Hypothalamus (tissue), 51 donors: ENCODE measurements at places on chromosomes 3 and 15.

- DNase-seq: no peak
Measured at GRCh38 chr3:72127844-72128243, 342.9 kb upstream of the PROK2 start.

GRCh38 chr3:172317481-172317880, 130.8 kb downstream of the GHSR start:
- DNase-seq: no peak

DNA sequence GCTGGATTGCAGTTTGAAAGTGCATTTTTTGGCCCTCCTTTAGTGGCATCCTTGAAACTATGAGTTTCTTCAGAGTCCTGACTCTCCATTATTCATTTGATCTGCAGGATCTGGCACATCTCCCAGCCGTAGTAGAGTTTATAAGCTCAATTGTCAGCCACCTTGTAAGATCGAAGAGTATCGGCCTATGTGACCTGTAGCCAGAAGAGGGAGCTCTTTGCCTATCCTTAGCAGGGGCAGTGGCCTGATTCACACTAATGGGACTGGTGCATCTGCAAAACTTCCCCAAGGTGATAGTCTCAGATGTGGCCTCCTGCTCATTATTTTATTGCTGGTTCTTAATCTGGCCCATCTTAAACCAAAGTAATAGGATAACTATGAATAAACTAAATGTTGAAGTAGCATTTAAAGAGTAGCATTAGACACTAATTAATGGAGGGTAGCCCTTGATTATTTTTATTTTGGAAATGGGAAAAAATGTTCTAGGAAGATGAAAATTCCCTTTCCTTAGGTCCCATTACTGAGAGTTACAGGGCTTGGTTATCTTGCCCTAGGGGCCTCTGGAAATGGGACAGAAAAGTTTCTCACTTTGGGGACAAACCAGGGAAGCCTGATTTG, 21.2 kb downstream of the GCSAM start:
- DNase-seq: no peak

GRCh38 chr3:61114316-61114953, 136.8 kb downstream of the FHIT start:
- no peak for DNase-seq

DNA sequence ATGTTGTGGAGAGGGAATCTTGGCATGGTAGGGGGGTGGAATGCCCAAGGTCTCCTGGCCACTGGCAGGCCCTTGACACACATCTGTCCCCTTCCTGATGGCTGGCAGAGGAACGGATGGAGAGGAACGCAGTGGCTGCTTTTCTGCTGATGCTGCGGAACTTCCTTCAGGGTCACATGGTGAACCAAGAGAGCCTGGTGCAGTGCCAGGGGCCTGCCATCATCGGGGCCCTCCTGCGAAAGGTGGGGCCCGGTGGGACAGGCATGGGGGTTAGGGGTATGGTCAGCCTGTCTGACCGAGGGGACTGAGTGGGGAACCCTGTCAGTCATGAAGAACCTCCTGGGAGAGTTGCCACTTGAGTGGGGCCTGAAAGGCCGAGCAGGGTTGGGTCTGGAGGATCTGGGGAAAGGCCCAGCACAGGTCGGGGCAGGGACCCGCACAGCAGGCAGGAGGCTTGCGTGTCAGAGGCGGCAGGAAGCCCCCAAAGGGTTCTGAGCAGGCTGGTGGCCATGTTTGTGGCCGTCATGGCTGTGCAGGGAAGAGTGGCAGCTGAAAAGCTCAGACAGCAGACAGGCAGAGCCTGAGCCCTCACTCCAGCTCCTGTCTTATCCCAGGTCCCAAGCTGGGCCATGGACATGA, 18.1 kb downstream of the NBEAL2 start:
- no peak for DNase-seq

GRCh38 chr3:39712413-39713048, 96.9 kb upstream of the MYRIP start:
- DNase-seq: no peak

GRCh38 chr3:56207922-56208321, 260.3 kb downstream of the ERC2 start:
- no peak for DNase-seq

GRCh38 chr15:38481761-38482160, 27.8 kb downstream of the FAM98B start:
- DNase-seq: no peak

- DNase-seq: no peak
Measured at GRCh38 chr3:135106445-135106844, 311.4 kb downstream of the EPHB1 start.

- DNase-seq: no peak
Measured at GRCh38 chr3:15685927-15686326, 84.4 kb downstream of the BTD start.

DNA sequence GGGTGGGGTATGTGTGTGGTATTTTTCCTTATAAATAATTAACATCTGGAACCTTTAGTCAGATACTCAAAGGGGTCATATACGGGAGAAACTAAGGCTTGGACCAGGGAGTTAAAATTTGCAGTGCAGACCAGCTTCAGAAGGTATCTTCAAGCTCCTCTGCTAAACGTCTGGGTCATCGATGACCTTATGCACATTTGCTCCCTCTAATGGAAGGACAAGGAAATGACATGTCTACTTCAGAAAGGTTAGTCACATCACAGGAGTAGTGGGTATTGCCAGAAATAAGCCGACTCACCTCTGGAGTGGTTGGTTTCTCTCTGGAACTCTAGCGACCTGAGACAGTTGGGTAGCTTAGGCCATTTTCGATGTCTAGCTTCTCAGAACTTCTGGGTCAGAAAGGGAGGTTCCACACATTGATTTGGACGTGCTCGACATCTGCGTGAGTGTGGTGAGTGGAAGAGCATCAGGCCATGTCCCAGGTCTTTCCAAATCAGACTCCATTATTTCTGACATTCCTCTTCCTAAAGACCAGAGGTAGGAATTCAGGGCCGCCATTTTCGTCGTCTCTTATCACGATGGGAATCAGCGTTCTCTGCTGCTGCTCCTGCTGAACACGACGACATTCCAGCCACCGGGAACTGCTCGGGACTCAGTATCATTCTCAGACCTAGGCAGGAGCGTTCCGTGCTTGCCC, 31.8 kb upstream of the RASA2 start:
- DNase-seq: no peak

GRCh38 chr15:56950979-56951378, 32.5 kb downstream of the TCF12 start:
- no peak for DNase-seq

GRCh38 chr3:197027896-197028727, 1.5 kb downstream of the MELTF start:
- DNase-seq: no peak

DNA sequence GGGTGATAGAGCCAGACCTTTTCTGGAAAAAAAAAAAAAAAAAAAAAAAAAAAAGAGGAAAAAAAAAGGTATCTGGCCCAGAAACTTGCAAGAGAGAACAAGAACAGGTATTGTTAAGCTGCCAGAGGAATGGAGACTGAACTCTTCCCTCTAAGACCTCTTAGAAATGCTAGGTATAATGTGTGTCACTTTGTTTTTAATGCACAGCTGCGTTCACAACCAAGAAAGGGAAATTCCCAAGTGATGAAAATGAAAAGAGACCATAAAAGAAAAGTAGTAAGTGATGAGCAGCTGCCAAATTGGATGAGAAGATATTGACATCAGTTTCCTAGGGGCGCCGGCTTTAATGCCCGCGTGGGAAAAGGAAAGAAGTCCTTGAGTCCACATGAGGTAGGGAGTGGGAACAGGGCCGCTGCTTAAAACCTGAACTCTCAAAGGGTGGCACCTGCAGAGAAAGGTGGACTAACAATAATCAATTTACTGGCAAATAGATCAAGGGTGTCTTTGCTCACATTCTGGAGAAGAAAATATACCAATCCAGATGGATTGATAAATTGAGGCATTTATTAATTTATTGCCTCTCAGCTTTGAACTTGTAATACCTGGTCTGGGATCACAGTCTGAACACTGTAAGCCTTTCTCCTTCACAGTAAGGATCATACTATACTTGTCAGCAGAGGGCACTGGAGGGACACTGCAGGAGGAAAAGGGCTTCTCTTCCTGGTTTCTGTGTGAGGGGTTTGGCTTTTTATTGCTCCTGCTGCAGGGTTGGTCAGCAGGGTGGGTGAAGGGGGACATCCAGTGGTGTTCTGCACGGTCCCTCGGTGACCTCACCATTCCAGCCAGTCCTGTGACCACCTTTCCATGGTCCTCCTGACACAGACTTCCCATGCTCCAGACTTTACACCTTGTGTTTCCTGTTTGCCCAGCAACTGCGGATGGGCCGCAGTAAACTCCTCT, 131.6 kb downstream of the AQP9 start:
- peak; percentile 10 for DNase-seq

- no peak for DNase-seq
Measured at GRCh38 chr3:177610686-177611633, 413.7 kb upstream of the TBL1XR1 start.

- DNase-seq: no peak
Measured at GRCh38 chr15:77042245-77042919, 28.5 kb downstream of the TSPAN3 start.

DNA sequence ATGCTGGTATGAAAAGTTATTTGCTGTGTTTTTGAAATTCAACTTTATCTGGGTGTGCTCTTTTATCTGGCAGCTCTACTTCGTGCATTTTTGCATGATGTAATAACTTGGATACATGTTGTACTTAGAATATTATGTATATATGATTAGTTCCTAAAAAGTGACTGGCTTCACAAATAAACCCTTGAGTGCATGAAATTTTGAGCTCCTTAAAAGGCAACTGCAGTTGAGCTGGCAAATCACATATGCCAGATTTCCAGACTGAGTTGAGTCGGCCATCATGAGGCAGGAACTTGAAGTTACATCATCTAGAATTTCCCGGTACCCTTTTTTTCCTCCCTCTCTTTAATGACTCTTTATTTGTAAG, 162.5 kb downstream of the FNDC3B start:
- DNase-seq: no peak

DNA sequence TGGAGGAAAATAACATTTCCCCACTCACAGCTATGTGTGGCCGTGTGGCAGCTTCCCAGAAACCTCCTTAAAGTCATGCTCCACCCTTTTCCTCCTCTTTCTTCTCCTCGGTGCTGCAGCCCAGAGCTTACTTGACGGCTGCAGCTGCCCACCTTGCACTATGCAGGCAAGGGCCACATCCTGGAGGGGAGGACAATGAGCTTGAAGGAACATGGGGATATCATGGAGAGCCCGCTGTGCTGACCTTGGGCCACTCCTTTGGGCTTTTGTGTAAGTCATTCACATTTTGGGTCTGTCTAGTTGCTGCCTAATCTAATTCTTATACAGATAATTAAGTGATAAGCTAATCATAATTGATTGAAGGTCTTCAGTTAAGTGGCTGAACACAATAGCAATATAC, 28.0 kb downstream of the PRR20G start:
- DNase-seq: no peak

DNA sequence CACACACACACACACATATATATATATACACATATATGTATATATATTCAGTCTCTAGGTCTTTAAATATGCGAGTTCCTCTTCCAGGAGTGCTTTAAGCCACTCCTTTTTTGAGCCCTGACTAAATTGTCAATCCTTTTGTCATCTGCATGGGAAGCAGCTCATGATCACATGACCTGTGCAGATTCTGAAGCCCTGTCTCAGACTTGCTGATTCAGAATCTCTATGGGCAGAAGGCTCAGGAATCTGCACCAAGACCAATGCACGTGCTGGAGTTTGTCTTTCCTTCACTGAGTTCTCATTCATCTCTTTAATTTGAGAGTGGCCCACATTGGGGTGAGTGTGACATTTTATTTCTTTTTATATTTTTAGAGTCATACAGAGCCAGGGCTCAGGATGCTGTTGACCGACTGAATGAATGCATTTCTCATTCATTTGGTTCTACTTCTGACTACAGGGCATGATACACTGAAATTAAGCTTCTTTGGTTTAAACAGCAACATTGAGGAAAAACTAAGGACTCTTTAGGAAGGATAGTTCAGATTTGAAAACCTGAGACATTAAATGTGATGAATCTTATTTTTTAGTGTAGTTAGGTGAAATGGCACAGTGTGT, 307.5 kb downstream of the EDEM1 start:
- DNase-seq: no peak
